ENCODE measurements at places on chromosomes 1 and 21. TPM values are rescaled to one million over a fixed set of nuclear protein-coding genes. Genes with fewer than 3 reads are reported as not detected.

CELSR2 gene
- polyA plus RNA-seq = 5.6 TPM

SPAG17 gene
- polyA plus RNA-seq = 3.5 TPM

NTMT2 gene
- not detected for polyA plus RNA-seq

GRCh38 chr1:17561247-17561548 lies 21.7 kb downstream of the ARHGEF10L start:
- no peak overlapping the region for H3K4me3 ChIP-seq
- no peaks in the 10 kb centered on the region for H3K27me3 ChIP-seq
- peak overlapping the region; percentile 68 for H3K27ac ChIP-seq

GRCh38 chr1:61109158-61109557 lies 26.8 kb downstream of the NFIA start:
- H3K4me1 ChIP-seq = peaks cover 20% of the 10 kb centered on the region
- H3K27ac ChIP-seq = no peak overlapping the region
- H3K4me3 ChIP-seq = no peak overlapping the region
- no peaks in the 10 kb centered on the region for H3K27me3 ChIP-seq
- H3K36me3 ChIP-seq = no peaks in the 10 kb centered on the region

- H3K4me1 ChIP-seq = no peaks in the 10 kb centered on the region
- no peak overlapping the region for H3K27ac ChIP-seq
- H3K36me3 ChIP-seq = no peaks in the 10 kb centered on the region
- H3K4me3 ChIP-seq = no peak overlapping the region
- DNase-seq = no peak
- H3K27me3 ChIP-seq = no peaks in the 10 kb centered on the region
Measured at GRCh38 chr1:55184859-55185258, 30.3 kb downstream of the USP24 start.

DNA sequence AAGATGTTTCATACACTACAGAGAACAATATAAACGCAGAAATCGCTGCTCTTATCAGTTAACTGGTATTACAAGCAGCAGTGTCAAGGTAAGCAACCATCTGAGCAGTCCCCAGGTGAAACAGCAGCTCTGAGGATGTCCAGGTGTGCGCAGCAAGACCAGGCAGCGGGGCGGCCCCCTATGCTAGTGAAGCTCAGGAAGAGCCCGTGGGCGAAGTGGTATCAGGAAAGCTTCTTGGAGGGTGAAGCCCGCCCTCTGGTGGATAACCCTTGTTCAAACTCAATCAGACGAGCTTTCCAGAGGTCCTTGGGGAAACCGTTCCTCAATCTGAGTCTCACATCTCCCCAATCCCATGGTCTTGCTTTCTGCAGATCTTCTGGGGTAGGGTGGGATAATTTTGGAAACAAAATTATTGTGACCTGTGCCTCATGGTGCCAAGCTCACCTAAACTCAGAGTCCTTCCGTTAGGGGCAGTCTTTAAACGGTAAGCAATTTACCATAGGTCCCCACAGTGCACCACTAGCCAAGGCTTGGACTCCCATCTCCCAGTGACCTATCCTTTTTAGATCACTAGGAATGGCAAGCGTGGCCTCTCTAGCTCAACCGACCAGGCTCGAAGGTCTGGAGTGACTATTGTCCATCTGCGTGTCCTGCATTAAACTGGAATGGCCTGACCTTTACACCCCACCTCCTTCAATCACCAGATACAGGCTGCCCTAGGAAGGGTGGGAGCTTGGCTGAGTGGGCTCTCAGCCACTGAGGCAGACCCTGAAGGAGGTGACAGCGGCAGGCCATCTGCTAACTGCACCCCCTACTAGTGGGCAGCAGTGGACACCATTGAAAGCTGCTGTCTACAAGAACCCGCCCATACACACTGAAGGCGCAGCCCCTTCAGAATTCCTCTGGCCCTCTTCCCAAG lies 13.6 kb upstream of the FAM110D start:
- no peaks in the 10 kb centered on the region for H3K36me3 ChIP-seq
- H3K4me3 ChIP-seq = no peak overlapping the region
- H3K27ac ChIP-seq = no peak overlapping the region
- peak; percentile 73 for DNase-seq

GRCh38 chr1:13435458-13435857 lies 25.2 kb downstream of the PRAMEF20 start:
- no peak for DNase-seq
- H3K4me1 ChIP-seq = no peaks in the 10 kb centered on the region
- no peaks in the 10 kb centered on the region for H3K27me3 ChIP-seq
- H3K27ac ChIP-seq = no peak overlapping the region
- H3K36me3 ChIP-seq = no peaks in the 10 kb centered on the region
- H3K4me3 ChIP-seq = no peak overlapping the region

DNA sequence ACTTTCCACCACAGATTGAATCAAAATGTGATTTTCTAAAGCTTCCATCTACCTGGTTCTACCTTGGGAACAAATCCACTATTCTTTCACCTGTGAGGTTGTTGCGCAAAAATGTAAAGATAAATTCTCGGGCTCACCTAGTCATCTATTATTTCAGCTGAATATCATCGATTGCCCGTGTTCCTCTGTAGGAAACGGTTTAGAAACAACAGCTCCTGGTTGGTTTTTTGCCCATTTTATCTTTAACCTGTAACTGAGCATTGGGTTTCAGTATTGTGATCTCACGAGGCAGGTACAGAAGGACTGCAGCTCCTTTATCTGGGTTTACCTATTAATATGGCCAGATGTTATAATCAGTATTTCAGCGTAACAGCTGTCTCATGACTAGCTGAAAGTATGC lies 52.9 kb upstream of the LRRC8C start:
- H3K36me3 ChIP-seq = no peaks in the 10 kb centered on the region
- DNase-seq = peak; percentile 19
- peaks cover 21% of the 10 kb centered on the region for H3K4me1 ChIP-seq
- H3K4me3 ChIP-seq = no peak overlapping the region
- H3K27me3 ChIP-seq = no peaks in the 10 kb centered on the region
- H3K27ac ChIP-seq = peak overlapping the region; percentile 32

- H3K4me1 ChIP-seq = peaks cover 9% of the 10 kb centered on the region
- H3K4me3 ChIP-seq = no peak overlapping the region
- H3K36me3 ChIP-seq = no peaks in the 10 kb centered on the region
- DNase-seq = no peak
- no peak overlapping the region for H3K27ac ChIP-seq
Measured at GRCh38 chr1:227560393-227561173, 2.8 kb upstream of the ZNF678 start.

GRCh38 chr1:66315671-66316070 lies 218.3 kb upstream of the SGIP1 start:
- no peaks in the 10 kb centered on the region for H3K36me3 ChIP-seq
- H3K4me1 ChIP-seq = peaks cover 18% of the 10 kb centered on the region
- no peak overlapping the region for H3K27ac ChIP-seq
- no peak for DNase-seq
- H3K4me3 ChIP-seq = no peak overlapping the region

DNA sequence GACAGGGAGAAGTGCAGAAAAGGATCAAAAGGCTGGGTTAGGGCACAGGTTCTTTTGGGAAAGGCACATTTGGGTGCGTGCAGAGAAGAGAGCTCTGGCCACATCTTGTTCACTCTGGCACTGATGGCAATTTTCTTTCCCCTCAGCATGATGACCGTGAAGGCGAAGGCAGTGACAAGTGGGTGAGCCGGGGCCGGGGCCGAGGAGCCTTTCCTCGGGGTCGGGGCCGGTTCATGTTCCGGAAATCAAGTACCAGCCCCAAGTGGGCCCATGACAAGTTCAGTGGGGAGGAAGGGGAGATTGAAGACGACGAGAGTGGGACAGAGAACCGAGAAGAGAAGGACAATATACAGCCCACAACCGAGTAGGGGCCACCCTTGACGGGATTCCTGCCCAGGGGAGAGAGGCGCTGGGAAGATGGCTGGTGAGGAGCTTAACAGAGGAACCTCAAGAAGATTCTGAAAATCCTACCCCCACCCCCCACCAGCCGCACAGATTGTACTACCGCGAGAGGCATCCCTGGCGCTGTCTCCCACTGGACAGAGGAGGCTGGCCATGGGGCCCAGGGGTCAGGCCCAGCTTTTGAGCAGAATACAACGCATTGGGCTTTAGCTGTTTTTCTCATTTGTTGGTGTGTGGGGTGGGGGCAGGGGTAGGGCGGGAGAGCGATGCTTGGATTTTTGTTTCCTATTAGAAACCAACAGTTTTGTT lies 2.4 kb upstream of the SH3D21 start:
- no peak for DNase-seq
- peaks cover 31% of the 10 kb centered on the region for H3K36me3 ChIP-seq
- peaks cover 7% of the 10 kb centered on the region for H3K4me1 ChIP-seq
